ENCODE measurements at places on chromosomes 5 and 9.

DNA sequence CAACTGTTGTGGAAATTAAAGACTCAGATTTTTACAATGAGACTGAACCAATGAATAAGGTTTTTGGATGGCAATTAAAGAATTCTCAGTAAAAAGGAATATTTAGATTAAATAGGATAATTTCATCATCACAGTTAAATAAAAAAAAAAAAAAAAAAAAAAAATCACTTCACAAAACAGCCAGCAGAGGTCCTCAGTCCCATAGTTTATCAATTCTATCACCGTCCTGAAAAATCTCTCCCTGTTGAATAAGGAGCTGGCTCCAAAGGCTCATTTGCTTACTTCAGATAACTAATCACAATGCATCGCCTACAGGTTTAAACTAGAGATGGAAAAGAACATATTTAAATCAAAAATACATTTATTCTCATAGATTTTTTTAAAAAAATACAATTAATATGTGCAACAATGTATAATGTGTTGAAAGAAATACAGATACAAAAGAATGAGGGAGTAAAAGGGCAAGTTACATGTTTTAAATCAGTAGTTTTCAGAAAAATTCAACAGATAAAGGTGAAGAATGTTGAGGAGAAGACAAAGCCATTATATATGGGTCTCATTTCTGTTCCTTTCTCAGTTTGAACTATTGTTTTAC is 175.8 kb upstream of the CHD1 start:
- no peak for DNase-seq

DNA sequence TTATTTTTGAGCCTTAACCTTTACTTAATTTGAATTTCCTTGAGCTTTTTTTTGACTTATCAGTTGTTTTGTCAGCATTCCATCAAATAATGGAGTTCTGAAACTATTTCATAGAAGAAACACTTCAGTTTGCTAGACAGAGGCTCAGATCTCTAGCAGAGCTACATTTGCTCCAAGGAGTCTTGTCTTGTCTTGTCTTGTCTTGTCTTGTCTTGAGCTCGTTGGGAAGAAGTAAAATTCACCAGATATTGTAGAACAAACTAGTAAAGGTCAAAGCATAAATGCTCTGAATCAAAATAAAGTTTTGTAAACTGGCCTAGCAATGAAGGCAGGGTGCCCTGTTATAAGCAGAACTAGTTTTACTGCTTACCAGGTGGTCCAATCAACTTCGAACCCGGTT is 33.5 kb downstream of the RAB24 start:
- DNase-seq: no peak

DNA sequence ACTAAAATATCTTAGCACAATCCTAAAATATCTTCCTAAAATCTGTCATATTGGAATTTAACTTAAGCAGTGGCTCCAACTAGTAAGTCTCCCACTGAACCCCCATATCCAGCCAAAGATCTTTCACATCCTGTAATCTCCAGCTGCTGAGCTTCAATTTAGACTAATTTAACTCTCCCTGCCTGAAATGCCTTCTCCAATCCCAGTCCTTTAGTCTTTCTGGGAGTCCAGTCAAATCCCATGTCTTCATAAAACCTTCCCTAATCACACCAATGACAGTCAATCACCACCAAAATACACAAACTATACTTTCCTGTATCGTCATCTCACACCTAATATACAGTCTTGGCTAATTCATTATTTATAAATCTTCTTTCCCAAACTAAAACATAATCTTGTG is 607 bp upstream of the KLHL3 start:
- no peak for DNase-seq

GRCh38 chr5:17190799-17191391 is 26.5 kb upstream of the BASP1 start:
- peak; percentile 50 for DNase-seq

DNA sequence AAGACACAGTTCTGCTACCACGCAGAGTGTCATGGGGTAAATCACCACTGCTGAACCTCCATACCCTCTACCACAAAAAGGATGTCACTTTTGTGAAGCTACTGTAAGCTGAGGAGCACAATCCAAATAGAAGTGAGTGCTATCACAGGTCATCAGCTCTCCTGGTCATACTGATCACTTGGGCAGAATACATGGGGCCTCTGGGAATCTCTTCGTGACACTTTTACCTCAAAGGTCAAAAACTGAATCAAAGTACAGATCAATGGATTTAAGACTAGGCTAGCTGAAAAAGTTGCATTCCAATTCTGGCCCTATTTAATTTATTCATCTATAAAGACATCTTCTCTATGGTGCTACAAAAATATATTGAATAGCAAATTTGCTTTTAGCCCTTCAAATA is 115.5 kb downstream of the MPDZ start:
- DNase-seq: no peak

DNA sequence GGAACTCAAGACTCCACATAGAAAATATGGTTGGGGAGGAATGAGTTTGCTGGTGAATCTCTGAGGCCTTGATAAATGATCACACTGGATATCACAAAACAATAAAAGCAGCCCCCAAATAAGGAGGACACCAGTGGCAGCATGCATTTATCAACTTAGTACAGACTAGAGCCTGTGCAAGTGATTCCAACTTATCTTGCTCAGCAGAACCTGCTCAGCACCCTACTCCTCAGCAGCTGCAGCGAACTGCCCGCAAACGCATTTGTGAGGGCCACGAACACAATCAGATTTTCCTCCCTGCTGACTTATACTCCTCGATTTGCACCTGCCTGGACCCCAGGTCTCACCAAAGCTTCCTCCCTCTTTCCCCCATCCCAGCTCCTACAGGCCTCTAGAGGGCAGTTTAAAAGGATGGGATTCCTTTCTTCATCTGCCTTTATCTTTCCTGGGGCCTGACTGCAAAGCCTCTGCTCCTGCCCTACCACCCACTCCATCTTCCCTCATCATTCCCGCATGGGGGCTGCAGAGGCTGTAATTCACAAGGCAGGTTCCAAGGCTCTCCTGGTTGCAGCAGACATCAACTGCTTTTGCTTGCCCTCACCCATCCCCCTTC is 41.2 kb downstream of the ANKS6 start:
- no peak for DNase-seq

GRCh38 chr5:23840083-23840482 is 332.7 kb downstream of the PRDM9 start:
- no peak for DNase-seq
